ENCODE measurements at places on chromosomes 7 and 10.

- peak; percentile 36 for DNase-seq
Measured at GRCh38 chr10:107415446-107415845, 250.9 kb upstream of the SORCS1 start.

GRCh38 chr7:68724965-68725364 lies 873.3 kb upstream of the AUTS2 start:
- DNase-seq: no peak

DNA sequence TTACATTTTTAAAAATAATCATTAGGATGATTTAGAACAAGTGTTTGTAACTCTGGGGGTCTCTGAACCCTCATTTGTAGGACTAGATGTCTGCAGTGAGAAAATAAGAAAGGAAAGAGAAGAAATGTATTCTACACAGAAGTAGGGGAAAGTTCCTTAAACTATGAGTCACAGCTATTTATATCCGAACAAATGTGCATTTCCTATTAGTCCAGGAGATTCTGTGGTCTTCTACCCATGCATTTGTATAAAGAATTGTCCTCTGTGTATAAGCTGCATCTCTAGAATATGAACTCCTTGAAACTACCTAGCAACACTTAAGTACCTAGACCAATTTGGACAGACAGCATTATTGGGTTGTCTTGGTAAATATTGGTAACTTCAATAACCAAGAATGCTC lies 15.9 kb upstream of the CD36 start:
- DNase-seq: peak; percentile 75

DNA sequence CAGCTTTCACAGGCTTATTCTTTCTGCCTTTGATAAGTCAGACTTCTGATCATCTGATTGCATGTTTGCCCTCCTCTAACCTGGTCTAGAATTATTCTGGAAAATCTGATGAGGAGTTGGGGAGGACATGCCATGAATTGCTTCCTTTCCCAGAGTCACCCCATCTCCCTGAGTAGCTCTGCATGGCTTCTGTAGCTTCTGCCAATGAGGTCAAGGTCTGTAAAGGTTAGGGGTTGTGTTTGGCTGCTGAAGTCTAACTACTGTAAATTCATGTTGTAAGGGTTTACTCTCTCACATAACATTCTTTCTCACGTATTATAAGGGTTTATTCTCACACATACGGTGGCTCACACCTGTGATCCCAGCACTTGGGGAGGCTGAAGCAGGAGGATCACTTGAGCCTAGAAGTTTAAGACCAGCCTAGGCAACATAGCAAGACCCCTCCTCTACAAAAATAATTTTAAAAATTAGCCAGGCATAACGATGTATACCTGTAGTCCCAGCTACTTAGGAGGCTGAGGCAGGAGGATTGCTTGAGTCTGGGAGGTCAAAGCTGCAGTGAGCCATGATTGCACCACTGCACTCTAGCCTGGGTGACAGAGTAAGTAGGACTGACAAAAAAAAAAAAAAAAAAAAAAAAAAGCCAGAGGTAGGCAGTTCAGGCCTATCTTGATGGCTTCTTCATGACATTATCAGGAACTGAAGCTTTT lies 10.7 kb downstream of the GSTO2 start:
- DNase-seq: no peak

- no peak for DNase-seq
Measured at GRCh38 chr10:123998197-123999141, 94.9 kb downstream of the CHST15 start.

- DNase-seq: no peak
Measured at GRCh38 chr7:11858622-11859302, 26.8 kb upstream of the THSD7A start.

GRCh38 chr10:103592186-103593021 lies 98.9 kb downstream of the NEURL1 start:
- peak; percentile 47 for DNase-seq

- DNase-seq: no peak
Measured at GRCh38 chr7:22305706-22306105, 51.2 kb downstream of the RAPGEF5 start.

- DNase-seq: peak; percentile 10
Measured at GRCh38 chr7:47444376-47445098, 137.4 kb downstream of the TNS3 start.

GRCh38 chr10:47311193-47311931 lies 10.9 kb upstream of the GDF2 start:
- DNase-seq: peak; percentile 5

GRCh38 chr7:122518488-122518887 lies 180.4 kb downstream of the RNF133 start:
- no peak for DNase-seq

DNA sequence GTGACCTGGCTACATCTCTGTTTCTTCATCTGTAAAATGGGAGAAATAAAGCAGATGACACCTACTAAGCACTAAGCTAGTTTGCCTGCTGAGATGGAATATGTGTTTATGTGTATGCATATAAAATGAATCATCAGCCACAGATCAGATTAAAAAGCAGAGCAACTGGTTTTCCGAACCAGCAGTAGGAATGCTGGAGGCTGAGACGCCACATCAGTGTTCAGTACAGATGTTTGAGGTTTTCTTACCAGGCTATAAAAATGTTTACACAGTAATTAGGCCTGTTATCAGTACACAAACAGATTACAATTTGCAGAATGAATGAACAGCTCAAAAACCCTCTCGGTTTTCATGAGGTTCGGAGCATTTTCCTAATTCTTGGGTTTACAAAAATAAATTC lies 85.8 kb downstream of the CALN1 start:
- no peak for DNase-seq

DNA sequence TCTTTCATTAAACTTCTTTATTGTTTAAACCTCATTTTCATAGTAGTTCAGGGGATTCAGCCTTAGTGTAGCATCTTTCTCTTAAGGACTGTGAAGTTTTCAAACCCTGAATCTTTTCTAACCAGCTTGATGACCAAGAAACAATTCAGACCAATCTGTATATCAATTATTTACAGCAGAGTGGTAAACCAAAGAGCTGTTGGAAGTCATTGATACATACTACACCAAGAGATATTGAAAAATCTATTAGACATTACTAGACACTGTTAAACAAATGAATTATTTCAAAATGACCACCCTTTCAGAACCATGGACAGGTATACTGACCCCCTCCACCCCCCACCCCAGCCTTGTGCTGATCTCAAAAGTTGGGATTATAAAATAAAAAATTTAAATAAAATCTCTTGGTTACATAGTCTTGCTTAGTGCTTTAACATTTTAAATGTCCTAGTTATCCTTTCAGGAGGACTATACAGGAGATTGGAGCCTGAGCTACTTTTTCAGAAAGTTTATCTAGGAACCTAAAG lies 143.9 kb upstream of the LSM8 start:
- DNase-seq: no peak

- no peak for DNase-seq
Measured at GRCh38 chr7:119711104-119711503, 561.9 kb upstream of the KCND2 start.

DNA sequence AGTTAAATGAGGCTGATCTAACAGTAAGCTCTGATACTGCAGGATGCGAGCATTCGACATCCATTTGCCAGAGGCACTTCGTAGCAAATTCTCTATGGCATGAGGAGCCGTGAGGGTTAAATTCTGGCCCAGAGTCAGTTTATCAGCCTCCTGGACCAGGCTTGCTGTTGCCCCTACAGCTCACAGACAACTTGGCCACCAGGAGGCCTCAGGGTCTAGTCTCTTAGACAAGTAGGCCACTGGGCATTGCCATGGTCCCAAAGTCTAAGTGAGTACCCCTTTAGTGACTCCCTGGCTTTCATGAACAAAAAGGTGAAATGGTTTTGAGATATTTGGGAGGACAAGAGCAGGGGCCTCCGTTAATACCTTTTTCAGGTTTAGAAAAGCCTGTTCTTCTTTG lies 178.0 kb upstream of the MBL2 start:
- no peak for DNase-seq

GRCh38 chr10:105598207-105598606 lies 957.1 kb downstream of the SORCS3 start:
- no peak for DNase-seq

GRCh38 chr7:16963044-16963443 lies 81.3 kb upstream of the AGR3 start:
- no peak for DNase-seq

DNA sequence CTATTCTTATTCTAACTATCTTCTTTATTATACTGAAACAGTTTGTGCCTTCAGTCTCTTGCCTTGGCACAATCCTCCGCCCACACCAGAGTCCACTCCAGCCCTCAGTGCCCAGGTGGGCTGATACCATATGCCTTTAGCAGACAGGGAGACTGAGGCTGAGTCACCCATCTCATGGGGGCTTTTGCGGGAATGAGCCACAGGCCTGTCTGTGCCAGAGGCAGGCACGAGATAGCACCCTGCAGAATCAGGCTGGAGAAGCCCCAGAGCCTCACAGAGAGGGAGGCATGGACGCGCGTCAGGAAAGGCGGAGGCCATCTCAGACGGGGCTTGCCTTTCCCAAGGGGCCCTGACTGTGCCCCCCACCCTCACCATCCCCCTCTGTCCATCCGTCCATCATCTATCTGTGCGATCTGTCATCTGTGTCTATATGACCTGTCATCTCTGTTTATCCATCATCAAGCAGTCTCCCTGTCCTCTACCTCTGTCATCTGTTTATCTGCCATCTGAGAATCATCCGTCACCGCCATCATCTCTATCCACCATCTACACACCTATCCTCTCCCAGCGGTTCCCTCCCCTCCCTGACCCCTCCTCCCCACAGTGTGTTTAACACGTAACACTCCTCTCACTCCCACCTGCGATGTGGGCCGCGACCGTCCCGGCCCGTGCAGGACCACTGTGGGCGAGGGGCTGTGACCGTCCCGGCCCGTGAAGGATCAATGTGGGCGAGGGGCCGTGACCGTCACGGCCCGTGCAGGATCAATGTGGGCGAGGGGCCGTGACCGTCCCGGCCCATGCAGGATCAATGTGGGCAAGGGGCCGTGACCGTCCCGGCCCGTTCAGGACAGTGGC lies 7.3 kb upstream of the ADAP1 start:
- no peak for DNase-seq

GRCh38 chr7:143512488-143513340 lies 35.0 kb downstream of the TAS2R41 start:
- DNase-seq: no peak

DNA sequence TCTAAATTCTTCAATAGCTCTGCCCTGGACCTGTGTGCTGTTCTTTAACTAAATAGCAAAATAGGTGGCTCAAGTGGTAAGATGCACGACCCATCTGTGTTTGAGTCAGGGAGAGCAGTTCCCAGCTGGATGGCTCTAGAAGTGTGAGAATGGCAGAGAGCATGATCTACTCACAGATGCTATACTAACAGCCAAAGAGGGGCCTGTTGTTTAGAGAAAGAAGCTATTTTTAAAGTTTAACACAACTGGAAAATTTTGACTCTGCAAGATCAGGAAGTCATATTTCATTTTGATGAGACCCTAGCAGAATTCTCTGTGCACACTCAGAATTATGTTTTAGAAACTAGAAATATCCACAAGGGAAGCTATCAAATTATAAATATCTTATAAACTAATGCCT lies 87.4 kb upstream of the PIP4K2A start:
- no peak for DNase-seq

GRCh38 chr7:6551016-6551511 lies at the start of gene GRID2IP:
Gene GRID2IP (minus strand): TSS chr7:6551461. CDS start chr7:6551436, 25 bp downstream.
- no peak for DNase-seq

DNA sequence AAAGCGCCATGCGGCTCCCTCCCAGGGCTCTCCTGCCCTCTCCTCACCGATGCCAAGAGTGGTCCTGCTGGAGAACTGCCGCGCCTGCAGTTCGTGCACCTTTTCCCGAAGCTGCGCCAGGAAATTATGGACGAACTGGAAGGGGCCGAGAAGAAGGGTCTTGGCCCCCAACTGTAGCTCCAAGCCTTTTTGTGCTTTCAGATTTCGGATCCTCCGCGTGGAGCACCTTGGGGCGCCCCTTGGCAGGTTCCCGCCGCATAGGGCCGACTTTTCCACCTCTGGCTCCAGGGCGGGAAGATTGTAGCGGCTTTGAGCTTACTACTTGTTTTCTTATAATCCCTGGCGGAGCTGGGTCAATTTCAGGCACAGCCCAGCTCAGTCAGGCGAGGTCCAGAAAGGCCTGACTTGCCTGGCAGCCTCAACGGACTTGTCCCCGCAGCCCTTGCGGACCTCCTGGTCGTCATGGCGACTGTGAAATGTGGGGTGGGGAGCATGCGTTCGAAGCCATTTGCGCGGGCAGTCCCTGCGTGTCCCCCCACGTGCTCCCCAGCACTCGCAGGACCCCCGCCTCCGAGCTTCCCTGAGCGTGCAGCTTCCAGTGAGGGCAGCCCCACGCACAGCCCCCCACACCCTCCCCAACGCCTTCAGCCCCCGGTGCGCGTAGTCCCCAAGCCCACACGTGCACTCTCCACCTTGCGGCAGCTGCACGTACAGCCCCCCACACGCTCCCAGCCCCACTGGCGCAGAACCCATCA lies 129.9 kb downstream of the KBTBD2 start:
- no peak for DNase-seq

GRCh38 chr7:82816272-82816671 lies 346.4 kb downstream of the PCLO start:
- peak; percentile 20 for DNase-seq

- no peak for DNase-seq
Measured at GRCh38 chr10:59375990-59376389, 13.6 kb upstream of the FAM13C start.

DNA sequence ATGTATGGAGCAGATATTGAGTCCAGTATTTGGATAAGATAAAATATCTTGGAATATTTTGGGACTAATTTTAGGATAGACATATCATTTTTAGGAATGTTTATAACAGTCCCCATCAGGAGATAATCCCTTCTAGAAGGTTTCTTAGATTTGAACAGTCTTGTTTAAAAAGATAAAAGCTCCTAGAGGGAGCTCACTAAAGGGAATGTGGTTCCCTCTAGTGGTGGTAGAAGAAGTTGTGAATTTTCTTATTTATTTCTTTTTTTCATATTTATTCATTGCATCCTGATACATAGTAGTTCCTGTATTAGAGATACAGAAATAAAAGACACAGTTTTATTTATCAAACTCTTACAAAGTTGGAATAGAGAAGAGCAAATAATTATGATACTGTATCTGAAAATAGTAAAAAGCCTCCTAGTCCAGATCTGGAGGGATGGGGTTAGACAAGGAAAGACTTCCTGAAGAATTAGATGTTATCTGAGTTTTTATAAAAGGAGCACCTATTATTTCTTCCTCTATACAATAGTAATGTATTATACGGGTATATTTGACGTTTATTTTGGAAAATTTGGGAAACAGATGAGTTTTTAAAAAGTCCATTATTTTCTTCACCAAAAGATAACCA lies 24.5 kb upstream of the KLF14 start:
- peak; percentile 76 for DNase-seq

DNA sequence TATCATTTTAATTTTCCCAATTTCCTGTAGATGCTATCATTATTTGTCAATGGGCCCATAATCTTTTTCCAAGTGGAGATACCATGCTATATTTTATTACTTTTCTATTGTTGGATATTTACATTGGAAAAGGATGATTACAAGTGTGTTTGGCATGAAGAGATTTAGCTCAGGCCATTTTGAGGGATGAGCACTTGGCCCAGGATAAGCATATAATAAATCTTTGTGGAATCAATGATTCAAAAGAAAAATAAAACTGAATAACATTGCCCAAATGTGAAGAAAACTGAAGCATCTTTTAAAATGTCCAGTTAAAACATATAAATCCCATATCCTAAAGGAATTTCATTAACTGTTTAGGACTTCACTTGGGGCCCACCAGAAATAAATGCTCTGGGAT lies 260.9 kb upstream of the BMPER start:
- no peak for DNase-seq

GRCh38 chr7:106914018-106914607 lies 49.0 kb downstream of the PIK3CG start:
- no peak for DNase-seq

GRCh38 chr7:82294382-82294784 lies 149.2 kb downstream of the CACNA2D1 start:
- no peak for DNase-seq

Measured in Kasumi-1 (cell line).